ENCODE measurements at places on chromosomes 3 and 15. TPM values are rescaled to one million over a fixed set of nuclear protein-coding genes. Genes with fewer than 3 reads are reported as not detected.

GRCh38 chr3:136624894-136625815 is 127.0 kb downstream of the STAG1 start:
- no peak for DNase-seq

DNA sequence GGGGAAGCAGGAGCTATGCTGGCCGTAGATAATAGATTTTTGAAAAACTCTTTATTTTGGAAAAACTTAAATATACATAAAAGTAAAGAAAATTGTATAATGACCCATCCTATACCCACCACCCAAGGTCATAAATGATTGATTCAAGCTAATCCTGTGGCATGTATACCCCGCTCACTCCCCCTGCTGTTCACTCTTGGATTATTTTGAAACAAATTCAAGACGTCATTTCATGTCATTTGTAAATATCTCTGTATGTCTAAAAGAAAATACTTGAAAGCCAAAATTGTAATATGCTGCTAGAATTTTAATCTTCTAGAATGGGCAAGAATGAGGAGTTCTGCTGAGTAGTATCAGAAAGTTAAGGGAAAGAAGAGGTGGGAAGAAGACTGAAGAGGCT is 241.7 kb downstream of the FEZF2 start:
- DNase-seq = no peak

- DNase-seq = no peak
These were observed 166.8 kb downstream of the TCF12 start for GRCh38 chr15:57085267-57085666.

DNA sequence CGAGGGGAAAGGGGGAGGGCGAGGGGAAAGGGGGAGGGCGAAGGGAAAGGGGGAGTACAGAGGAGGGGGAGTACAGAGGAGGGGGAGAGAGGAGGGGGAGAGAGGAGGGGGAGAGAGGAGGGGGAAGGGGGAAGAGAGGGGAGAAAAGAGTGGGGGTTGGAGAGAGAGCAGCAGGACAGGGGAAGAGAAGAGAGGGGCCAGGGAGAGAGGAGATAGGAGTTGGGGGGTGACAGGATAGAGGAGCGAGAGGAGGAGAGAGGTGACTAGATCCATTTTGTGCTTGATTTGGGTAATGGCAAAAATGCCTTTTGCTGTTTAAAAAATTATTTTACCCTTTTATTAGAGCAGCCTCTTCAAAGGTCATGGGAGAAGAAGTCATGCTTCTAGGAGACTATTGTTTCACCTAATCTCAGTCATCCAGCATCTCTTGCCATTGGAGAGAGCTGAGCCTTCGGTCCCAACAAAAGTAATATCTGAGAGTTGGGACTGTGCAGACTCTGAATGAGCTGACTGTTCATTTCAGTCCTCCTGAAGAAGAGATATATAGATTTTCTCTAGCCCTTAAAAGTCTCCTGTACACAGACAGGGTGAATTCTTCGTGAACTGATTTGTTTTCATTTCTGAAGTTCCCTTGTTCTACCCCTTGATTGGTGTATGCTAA is 15.1 kb upstream of the TOP2B start:
- DNase-seq = no peak

DNA sequence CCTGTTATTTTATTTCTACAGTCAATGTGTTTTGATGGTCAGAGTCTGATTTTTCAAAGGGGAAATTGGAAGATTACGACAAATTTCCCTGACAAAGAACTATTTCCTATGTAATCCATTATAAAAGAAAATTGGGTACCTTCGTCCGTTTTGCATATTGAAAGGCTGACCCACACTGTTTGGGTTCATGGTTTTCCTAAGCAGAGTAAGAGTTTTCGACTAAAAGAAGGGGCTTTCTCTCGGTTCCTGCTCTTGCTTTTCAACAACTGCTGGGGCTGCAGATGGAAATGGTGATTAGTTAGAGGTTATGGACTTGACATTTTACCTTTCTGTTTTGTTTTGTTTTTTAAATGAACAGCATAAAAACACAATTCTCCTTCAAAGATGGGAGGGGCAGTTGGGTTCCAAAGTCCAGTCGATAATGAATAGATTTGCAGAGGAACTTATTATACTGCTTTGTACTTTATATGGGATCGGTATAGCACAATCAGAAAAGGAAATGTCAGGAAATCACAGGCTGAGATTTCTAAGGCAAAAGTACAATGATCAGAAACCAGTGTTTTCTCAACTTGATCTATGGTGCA is 978 bp downstream of the KCNMB2 start:
- DNase-seq = no peak

DNA sequence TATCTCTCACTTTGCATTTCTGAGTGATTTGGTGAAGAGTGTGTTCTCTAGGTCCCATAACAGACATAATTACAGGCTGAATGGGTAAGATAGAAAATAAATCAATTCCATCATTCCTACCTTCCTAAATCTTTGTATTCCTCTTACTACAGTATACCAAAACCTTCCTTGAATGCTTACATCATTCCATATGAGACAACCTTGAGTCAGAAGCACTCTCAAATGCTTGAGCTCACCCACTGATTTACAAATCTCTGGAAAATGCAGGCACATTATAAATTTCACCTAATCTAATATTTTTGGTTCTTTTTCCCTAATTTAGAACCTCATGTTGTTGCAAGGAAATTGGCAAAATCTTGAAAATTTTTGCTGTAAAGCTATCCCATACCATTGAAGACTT is 239.1 kb downstream of the CBLB start:
- DNase-seq = no peak

GRCh38 chr3:118714800-118715199 is 319.8 kb downstream of the IGSF11 start:
- DNase-seq = no peak

DNA sequence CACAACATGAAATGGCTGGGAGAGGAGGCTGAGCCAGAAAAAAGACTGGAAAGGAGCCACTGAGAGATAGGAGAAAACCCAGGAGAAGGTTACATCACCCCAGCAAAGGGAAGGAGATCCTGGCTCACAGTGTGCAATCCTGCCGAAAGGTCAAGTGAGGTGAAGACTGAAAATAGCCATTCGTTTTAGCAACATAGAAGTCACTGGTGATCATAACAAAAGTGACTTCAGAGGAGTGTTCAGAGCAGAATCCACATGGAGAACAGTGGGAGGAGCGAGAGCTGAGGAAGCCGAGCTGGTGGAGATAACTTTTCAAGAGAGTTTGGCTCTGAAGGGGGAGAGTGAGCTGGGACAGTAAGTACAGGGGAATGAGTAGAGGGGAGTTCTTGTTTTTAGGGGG is 5.4 kb upstream of the HEG1 start:
- DNase-seq = no peak

DNA sequence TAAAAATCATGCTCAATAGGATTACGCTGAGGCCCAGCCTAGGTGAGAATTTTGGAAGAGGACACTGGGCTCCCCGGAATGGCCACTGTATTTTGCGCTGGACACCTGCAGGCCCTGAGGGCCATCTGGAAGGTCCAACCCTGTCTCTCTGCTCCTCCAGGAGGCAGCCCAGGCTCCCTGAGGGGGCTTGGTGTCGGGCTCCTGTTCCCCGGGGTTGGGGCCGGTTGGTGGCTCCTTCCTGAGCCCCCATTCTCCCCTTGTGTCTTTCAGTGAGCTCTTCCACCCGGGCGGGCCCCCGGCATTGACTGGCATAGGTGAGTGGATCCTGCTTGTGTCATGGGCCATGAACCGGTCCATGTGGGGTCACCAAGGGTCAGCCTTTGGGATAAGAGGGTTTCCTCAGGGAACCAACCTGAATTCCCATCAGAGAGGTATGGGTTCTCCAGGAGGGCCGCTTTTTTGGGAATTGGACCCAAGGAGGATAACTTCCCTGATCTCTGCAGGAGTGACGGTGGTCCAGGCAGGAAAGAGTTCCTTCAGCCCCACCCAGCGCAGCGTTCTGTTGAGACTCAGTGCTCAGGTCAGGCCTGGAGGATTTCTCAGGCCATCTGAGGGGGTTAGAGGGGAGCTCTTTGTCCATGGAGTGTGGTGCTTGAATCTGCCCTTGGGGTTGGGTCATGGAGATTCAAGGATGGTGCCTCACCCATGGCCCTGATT is 187.8 kb downstream of the UBE3A start:
- DNase-seq = no peak

- DNase-seq = no peak
These were observed 92.3 kb upstream of the FHIT start for GRCh38 chr3:61343543-61343942.

DNA sequence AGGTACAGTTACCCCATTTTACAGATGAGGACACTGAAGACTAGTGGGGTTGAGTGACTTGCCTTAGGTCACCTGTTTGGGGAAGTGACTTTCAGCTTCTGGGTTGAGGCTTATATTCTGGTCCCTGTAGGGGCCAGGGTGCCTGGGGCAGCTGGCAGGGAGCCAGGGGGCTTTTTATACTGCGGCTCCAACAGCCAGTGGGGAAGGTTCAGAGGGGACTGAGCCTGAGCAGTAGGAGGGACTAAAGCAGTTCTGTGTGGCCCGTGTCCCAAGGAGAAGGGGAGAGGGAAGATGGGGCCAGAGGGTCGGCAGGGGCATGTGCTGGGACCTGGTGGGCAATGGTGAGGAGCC is 37.7 kb downstream of the SLC6A6 start:
- no peak for DNase-seq

DNA sequence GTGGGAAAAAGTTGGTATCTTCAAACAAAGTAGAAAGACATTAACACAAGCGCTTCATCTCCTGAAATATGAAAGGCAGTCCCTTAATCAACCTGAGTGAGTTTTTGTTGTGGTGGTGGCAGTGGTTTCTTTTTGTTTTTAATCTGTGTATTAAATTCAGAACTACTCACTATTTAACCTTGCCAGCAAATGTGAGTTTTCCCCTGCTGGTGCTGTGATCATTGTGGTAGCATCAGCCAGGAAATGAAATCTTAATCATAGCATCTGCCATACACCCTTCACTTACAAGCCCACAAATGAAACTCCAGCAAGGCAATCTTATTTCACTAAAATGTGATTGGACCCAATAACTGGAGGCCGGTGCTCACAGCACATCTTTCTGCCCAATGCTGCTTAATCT is 229.7 kb downstream of the SHOX2 start:
- DNase-seq = no peak

DNA sequence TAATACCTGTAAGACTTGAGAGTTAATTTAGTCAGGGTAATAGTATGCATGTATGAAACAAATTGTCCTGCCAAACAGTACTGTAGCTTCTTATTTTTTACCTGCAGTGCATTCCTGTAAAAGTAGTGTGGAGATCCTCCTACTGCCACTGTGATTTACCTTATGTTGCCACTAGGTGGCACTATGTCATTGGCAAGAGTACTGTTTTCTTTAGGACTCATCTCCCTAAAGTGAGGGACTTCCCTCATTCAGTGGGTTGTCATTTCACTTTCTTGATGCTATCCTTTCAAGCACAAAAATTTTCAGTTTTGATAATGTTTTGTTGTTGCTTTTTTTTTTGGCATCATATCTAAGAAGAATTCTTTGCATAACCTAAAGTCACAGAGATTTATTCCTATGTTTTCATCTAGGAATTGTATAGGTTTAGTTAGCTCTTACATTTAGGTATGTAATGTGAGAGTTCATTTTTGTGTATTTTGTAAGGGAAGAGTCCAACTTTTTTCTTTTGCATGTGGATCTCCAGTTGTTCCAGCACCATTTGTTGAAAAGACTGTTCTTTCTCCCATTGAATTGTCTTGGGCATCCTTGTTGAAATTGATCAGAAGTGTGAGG is 105.7 kb downstream of the AKAP13 start:
- peak; percentile 69 for DNase-seq

- no peak for DNase-seq
These were observed 26.6 kb upstream of the PLXNA1 start for GRCh38 chr3:126956361-126956760.

AMIGO3 gene
- total RNA-seq = 2.9 TPM

WDR53 gene
- 17.9 TPM for total RNA-seq

GOLGA8S gene
- 0.11 TPM for total RNA-seq

HGD gene
- not detected for total RNA-seq

TIGIT gene
- not detected for total RNA-seq

MAP1A gene
- total RNA-seq = 3.4 TPM

CD86 gene
- 0.40 TPM for total RNA-seq

RPUSD2 gene
- 28.5 TPM for total RNA-seq

MAP6D1 gene
- 4.1 TPM for total RNA-seq

NAA80 gene
- total RNA-seq = 10.1 TPM

DPP8 gene
- 26.0 TPM for total RNA-seq

SEMA6D gene
- 3.7 TPM for total RNA-seq
